DMS153 (cell line): ENCODE measurements at places on chromosomes 4 and X.

GRCh38 chrX:21806691-21807090 is 32.7 kb upstream of the MBTPS2 start:
- no peak for DNase-seq

GRCh38 chrX:17081511-17081910 is 135.1 kb downstream of the REPS2 start:
- DNase-seq, result no peak

- DNase-seq, result no peak
Measured at GRCh38 chrX:103663981-103664762, 22.3 kb downstream of the MORF4L2 start.

- no peak for DNase-seq
Measured at GRCh38 chr4:24763631-24764297, 31.6 kb upstream of the SOD3 start.

DNA sequence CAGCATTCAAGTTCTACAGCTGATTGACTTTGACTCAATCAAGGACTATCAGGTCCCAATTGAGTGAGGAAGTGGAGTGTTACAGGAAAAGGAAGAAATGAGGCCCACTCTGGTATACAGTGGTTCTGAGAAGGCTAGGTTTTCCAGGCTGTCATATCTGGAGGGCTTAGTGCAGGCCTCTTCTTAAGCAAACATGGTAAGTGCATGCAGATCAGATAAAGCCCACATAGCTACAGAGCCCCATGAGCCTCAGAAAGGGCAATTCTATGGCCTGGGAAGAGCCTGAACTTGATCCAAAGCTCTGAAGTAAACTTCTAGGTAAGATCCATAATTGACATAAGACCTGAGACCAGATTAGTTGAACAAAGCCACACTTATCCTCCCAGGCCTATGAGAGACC is 29.0 kb upstream of the MAOA start:
- DNase-seq, result no peak

- no peak for DNase-seq
Measured at GRCh38 chr4:140753329-140753728, 2.9 kb downstream of the TBC1D9 start.

- no peak for DNase-seq
Measured at GRCh38 chrX:126655061-126655460, 102.4 kb upstream of the DCAF12L1 start.

- no peak for DNase-seq
Measured at GRCh38 chr4:88489100-88489761, 32.3 kb downstream of the HERC5 start.

GRCh38 chrX:150456466-150456865 is 93.3 kb downstream of the MAMLD1 start:
- DNase-seq, result no peak

DNA sequence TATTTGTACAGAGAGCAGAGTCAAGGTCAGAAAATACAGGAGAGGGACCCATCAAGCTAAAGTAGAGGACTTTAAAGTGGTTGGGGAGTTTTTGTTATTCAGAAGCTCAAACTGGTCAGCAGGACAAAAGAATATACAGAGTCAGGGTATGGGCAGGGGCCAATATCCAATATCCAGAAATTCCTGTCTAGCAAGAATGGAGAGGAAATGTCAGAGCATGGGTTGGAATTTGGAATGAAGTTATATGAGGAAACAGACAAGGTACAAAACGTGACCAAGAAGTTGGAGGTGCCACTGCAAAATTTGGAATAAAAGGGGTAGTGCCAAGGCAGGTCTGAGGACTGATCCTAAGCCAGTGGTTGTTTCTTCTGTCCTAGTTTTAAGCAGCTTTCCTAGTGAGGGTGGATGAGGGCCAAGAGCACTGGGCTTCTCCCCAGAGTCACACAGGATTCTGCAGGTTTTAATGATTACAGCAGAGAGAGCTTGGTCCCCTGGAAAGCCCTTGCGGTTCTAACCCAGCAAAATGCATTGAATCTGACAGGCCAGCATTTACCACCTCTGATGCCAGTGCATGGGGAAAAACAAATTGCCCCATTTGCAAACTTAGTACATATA is 304.7 kb upstream of the FTHL17 start:
- no peak for DNase-seq

- DNase-seq, result no peak
Measured at GRCh38 chrX:118259213-118259612, 86.7 kb upstream of the WDR44 start.

GRCh38 chrX:66015900-66016689 is 23.8 kb downstream of the VSIG4 start:
- no peak for DNase-seq

DNA sequence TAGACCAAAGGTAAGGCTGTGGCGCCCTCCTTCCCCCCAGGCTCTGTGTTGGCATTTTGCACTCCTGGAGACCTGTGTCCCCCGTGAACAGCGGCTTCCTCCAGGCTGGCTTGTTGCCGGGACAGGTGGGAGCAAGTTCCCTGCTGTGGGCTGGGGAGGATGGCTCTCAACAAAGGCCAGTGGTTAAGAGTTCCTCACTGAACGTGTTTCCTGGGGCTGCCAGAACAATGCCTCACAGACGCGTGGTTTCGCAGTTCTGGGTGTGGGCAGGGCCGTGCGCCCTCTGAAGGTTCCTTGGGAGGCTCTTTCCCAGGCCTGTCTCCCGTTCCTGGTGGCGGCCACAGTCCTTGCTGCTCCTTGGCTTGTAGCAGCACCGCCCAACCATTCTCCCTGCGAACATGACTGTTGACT is 33.4 kb downstream of the NELFA start:
- no peak for DNase-seq

DNA sequence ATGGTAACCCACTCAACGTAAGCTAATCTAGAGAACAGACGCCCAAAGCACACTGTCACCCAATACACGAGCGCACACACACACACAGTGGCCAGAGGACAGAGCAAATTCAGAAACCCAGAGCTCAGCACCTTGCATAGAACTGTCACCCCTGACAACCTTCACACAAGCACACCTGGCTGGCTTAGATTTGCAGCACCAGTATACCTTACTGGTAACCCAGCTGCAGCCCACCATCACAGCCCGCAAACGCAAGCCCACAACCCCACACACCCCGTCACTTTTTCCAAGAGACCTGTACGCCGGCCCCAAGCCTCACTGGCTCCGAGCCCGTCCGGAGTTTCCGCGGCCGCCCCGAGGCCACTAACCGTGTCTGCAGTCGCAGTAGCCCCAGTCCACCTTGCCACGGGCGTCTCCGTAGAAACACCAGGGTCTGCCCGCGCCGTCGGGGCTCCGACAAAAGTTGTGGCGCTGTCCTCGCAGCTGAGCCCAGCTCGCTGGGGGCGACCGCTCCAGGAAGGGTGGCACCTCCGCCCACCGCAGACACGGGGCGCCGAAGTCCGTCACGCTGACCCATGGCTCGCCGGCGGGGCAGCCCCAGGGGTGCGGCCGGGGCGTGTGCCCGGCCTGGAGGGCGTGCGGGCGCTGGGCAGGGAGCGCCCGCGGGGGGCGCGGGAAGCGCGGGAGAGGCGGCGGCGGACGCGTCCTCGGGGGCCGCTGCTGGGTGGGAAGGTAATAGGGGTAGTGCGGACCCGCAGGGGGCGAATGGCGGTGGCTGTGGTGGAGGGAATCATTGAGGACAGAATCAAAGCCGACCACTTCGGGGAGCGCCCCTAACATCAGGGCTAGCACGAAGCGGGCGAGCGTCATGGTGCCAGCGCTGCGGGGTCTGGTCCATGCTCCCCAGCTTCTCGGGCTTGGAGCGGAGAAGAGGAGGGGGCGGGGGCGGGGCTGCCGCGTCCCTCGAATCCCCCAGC is 664 bp downstream of the PRSS12 start:
- DNase-seq, result peak; percentile 33

DNA sequence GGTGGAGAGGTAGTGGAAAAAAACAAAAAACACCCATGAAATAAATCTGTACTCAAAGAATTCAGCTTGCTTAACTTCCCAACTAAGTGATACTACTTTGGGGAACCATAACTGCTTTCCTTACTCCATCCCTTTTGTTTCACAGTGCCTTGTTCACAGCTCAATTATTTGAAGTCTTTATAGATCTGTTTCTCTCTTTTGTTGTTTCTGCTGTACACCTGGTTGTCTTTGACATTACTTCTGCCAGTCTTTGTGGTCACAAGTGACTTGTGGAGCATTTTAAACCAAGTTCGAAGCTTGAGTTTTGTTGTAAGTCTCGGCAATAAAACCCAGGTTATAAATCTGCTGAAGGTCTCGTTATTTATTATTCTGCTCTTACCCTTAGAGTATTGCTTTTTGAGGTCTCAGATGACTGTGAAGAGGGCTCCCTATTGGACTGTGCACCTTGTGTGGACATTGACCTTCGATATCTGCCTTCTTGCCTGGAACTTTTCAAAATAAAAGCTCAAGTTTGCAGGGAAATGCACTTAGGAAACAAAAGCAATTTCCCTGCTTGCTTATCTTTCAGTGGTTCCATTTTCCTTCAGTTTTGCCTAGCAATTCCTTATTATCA is 59.8 kb downstream of the ANK2 start:
- no peak for DNase-seq

- no peak for DNase-seq
Measured at GRCh38 chrX:154013614-154014360, 5.9 kb downstream of the IRAK1 start.

DNA sequence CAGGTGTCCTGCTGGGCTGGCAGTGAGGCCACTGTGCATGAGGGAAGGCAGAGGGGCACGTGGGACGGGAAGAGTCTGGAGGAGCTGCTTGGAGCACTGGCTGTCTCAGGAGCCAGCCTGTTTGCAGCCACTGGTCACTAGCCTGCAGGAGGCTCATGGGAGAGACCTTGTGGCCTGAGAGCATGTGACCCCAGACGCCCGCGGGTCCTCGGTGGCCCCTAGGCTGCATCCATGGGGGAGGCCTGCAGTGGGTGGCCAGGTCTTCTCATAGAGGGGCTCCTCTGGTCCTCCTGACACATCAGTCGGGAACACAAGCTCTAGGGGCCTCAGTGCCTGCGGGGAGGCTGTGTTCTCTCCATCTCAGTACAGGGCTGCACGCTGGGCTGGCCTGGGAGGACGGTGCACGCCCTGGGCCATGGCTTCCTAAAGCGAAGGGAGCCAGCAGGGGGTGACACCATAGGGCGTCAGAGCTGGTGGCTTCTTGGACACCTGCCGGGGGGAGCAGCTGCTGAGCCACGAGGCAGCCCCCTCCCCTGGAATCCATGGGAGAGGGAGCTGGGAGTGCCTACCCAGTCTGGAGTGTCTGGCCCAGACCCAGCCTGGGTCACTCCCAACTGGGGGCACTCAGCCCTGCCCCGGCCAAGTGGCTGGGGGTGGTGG is 12.3 kb downstream of the NAT8L start:
- DNase-seq, result no peak

DNA sequence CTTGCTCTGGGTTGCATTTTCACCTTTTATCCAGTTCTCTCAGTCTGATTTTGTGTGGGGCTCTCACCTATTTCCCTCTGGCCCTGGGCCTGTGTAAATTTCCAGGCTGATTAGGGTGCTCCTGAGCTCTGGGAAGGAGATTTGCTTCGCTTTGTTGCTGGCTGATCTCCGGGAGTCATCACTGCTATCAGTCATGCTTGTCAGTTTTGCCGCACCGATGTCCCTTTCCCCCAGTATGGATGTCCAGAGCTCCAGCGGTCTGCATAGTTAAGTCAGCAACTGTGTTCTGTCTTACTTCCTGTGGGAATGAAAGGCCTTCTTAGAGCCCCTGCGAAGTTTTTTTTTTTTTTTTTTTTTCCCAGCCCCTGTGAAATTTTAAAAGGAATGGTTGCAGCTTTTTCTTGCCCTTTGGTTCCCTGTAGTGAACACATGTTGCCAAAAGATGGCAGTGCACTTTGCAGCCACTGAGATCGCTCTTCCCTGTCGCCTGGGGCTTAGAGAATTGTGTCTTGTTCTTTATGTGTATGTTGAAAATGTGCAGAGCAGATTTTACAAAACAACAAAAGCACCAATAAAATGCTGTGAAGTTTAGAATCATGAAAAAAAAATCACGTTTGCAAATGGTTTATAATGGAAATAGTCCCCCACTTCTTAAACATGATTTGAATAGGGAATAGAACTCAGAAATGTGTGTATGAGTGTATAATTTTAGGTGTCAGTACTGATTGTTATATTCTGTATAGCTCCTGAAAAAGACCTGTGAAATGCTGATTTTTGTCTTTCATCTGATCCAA is 109.1 kb upstream of the SLC4A4 start:
- peak; percentile 3 for DNase-seq

DNA sequence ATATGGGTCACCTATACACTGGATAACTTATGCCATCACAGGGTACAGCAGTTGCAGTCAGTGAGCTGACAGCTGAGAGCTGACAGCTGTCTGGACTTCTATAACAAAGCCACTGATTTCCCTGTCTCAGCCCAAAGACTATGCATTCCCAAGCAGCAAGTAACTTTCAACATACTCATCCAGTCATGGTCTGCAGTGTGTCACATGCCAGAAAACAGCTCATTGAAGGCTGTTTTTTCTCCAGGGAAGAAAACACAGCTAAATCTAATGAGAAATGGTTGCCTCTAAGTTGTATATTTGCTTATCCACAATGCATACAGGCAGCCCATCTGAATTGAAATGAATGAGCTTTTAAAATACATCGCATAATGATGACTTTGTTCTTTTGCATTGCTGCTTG is 6.3 kb downstream of the KIAA1210 start:
- no peak for DNase-seq

- peak; percentile 36 for DNase-seq
Measured at GRCh38 chrX:131633285-131633917, 89.5 kb downstream of the OR13H1 start.

GRCh38 chr4:4849106-4849505 is 10.4 kb upstream of the MSX1 start:
- DNase-seq, result no peak

DNA sequence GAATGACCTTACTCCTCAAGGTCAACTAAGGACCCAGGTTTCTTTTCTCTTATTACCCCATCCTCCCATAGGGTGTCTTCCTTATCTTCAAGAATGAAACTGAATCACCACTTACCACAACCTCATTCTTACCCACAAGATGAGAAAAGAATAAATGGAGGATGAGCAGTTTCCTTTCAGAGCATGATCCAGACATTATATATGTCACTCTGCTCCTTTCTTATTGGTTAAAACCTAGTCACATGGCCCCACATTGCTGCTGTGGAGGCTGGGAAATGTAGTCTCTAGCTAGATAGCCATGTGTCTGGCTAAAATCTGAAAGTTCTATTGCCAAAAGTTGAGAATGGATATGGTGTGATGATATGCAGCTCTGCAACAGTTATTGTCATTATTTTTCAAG is 62.4 kb upstream of the RAI2 start:
- DNase-seq, result peak; percentile 23

DNA sequence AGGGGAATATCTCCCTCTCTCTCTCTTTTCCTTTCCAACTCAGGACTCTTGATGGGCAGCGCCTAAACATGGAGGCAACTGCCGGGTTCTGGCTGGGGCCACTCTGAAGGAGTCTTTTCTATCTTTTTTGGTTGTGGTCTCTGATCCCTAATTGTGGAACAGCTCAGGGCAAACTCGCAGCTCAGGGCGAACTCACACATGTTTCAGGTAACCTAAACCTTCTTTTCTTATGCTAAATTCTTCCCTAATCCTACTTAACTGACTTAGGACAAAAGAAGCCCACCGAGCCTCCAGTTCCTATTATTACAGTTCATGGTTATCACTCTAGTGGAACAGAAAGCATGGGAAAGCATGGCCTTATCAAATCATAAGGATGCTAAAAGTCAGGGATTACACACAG is 21.3 kb downstream of the ETDA start:
- no peak for DNase-seq

- no peak for DNase-seq
Measured at GRCh38 chr4:141131723-141132071, 1.6 kb downstream of the RNF150 start.

GRCh38 chr4:36142504-36142903 is 101.8 kb downstream of the ARAP2 start:
- DNase-seq, result no peak
